Heart left ventricle (tissue), 16 donors: ENCODE measurements at places on chromosomes 7 and 10. TPM values are rescaled to one million over a fixed set of nuclear protein-coding genes. Genes with fewer than 3 reads are reported as not detected.

ASAH2 gene
- 0.34 TPM for polyA plus RNA-seq

ELFN1 gene
- 2.6 TPM for polyA plus RNA-seq

GRIFIN gene
- not detected for polyA plus RNA-seq

GRCh38 chr10:70122742-70123141 lies 9.9 kb downstream of the AIFM2 start:
- DNase-seq, result no peak

CCDC146 gene
- 2.1 TPM for polyA plus RNA-seq

FAM25C gene
- polyA plus RNA-seq, result not detected

RNF148 gene
- polyA plus RNA-seq, result 0.19 TPM

- DNase-seq, result no peak
Observed at GRCh38 chr7:77433901-77434300, 17.8 kb upstream of the GSAP start.

KNDC1 gene
- not detected for polyA plus RNA-seq

CLCN1 gene
- not detected for polyA plus RNA-seq

NPY4R gene
- not detected for polyA plus RNA-seq

- no peak for DNase-seq
Observed at GRCh38 chr10:116164291-116164690, 108.7 kb downstream of the GFRA1 start.

NUDCD3 gene
- polyA plus RNA-seq, result 16.7 TPM

DNA sequence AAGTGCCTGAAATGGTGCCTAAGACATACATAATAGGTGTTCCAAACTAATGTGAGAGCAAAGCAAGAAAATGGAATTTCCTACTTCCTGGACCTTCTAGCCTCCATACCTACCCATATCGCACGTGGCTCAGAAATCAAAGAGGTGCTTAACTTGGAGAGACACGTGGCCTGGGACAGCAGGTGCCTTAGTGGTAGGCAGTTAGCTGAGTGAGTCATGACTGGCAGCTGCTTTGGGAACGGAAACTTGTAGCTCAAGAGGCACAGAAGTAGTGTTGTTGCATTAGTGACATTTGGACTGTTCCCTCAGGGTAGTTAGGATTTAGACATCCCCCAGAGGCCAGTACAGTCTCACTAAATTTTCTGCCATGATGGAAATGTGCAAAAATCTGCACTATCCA lies 12.0 kb upstream of the BMPER start:
- no peak for DNase-seq

VAX1 gene
- not detected for polyA plus RNA-seq

- DNase-seq, result no peak
Observed at GRCh38 chr7:81075150-81075549, 156.3 kb upstream of the SEMA3C start.

GRCh38 chr10:48694371-48695030 lies 9.8 kb downstream of the WDFY4 start:
- DNase-seq, result no peak

DNA sequence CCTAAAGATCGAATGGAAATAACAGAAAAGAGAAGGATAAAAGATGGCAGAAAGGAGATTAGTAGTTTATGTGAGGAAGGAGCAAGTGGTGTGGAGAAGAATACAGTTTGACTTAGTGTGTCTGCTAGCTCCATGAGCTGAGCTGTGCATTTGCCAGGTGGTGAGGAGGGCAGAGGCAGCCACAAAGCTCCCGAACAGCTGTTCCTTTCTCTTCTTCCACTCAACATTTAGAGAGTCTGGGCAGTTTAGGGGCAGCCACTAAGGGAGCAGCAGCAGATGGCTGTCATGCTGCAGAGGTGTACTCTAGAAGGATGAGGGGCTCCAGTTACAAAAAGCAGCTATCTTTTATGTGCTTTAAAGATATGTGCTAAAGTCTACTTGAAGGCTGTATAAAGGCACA lies 674.4 kb downstream of the GRM8 start:
- no peak for DNase-seq

ZNF365 gene
- 0.08 TPM for polyA plus RNA-seq

DNA sequence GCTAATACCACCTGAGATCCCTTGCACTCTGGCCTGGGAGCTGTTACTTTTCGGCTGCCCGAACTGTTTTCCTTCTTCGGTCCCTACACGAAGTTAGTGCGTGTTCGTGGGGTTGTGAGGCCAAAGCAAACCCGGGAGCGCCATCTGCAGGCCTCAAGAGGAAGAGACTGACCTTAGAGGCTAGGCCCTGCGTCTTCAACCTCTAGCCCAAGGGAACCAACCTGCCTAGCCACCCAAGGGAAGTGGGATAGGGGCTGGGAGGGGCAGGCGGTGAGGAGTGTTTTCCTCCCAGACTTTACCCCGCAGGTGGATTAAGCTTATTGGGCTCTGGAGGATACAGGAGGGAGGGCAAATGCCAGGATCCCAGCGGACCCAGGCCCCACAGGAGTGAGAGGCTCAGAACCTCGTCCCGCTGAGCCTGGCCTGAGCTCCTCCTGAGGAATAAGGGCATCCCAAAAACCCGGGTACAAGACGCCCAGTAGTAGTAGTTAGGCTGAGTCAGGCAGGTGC lies 1.7 kb upstream of the PAX2 start:
- peak; percentile 31 for DNase-seq

- DNase-seq, result no peak
Observed at GRCh38 chr10:53479365-53479764, 706.8 kb upstream of the MBL2 start.

ADARB2 gene
- polyA plus RNA-seq, result 0.28 TPM

DNA sequence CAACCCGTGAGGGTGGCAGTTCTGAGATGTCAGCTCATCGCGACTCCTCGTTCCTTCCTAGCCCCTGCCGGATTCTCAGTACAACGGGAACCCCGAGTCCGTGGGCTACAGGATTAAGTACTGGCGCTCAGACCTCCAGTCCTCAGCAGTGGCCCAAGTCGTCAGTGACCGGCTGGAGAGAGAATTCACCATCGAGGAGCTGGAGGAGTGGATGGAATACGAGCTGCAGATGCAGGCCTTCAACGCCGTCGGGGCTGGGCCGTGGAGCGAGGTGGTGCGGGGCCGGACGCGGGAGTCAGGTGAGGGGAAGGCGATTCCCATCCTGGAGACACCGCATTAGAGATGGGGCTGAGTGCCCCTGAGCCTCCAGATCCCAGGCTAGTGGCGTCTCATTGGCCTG lies 568.1 kb upstream of the FOXK1 start:
- no peak for DNase-seq

HELLS gene
- 0.62 TPM for polyA plus RNA-seq

KLHL7 gene
- 60.7 TPM for polyA plus RNA-seq

DNA sequence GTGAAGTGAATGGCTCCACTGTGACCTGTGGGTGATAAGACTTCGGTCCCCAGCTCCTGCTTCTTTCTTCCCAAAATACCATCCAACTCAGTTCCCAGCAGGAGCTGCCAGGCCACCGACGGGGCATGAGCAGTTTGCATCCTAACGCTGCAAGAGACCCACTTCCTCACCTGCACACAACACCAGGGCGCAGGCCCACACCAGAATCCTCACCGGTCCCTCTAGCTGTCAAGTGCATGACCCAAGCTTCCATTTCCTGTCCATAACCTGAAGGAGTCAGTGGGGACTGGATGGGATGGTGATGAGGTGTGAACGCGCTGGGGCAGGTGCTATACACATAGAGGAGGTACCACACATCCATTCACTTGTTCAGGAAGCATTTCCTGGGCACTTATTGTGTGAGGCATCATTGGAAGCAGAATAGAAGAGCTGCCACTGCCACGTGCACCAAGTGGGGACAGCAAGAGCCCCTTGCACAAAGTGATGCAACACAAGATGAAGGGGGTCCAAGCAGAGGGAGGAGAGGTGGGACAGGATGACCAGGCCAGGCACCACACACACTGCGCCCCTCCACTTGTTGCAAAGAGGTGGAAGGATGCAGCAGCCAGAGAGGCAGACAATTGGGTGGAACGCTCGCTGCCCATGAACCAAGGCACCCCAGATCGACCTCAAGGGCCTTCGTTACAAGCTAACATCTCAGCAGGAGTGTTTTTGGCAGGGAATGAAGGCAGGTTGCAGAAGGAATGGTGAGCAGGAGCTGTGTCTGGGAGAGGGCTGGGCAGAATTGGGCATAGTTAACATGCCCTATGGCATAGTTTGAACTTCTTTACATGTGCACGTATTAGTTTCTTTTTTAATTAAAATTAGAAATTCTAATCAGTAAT lies 605.8 kb upstream of the MGMT start:
- DNase-seq, result no peak

GRCh38 chr7:134778941-134779740 lies at the start of gene CALD1:
Gene CALD1 (plus strand): TSS chr7:134779634. CDS start chr7:134867734, 88,100 bp downstream.
- peak; percentile 66 for DNase-seq

DNA sequence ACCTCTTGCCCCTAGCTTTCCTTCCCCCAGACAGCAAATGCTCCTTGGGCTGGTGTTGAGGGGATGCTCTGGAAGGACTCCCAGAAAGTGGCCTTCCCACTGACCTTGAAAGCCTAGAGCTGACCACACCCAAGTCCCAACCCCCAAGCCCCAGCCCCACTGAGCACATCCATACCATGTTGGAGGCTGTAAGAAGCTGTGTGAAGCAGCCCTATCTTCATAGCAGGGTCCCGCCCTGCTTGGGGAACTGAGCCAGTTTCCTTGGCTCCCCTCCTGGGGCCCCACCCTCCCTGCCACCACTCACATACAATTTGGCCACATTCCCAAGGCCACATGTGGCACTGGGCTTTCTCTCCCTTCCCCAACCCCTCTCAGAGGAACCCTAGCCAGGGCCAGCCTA lies 72.3 kb upstream of the CACUL1 start:
- no peak for DNase-seq

GRCh38 chr10:100733329-100733728 lies 12.1 kb upstream of the PAX2 start:
- no peak for DNase-seq

GRCh38 chr10:96390460-96390864 lies 31.7 kb upstream of the OPALIN start:
- DNase-seq, result peak; percentile 81

- no peak for DNase-seq
Observed at GRCh38 chr7:41975849-41976248, 261.2 kb downstream of the GLI3 start.

DNA sequence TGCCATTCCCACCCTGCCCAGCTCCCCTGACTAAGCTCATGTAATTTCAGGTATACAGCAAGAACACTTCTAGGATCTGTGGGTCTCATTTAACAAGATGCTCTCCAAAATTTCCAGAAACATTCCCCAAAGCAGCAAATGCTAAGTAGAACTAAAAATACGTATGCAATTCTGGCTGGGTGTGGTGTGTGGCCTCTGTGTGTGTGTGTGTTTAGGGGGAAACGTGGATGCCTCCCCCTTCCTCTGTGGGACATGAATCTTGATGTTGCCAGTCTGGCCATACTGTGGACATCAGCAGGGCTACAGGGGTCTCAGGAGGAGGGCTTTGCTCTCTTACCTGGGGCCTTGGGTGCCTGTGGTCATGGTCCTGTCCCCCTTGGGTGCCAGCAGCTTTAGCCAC lies 18.4 kb downstream of the EMX2 start:
- DNase-seq, result no peak

- no peak for DNase-seq
Observed at GRCh38 chr7:148121847-148122246, 468.7 kb upstream of the C7orf33 start.

- no peak for DNase-seq
Observed at GRCh38 chr7:70212281-70212680, 614.0 kb downstream of the AUTS2 start.

DNA sequence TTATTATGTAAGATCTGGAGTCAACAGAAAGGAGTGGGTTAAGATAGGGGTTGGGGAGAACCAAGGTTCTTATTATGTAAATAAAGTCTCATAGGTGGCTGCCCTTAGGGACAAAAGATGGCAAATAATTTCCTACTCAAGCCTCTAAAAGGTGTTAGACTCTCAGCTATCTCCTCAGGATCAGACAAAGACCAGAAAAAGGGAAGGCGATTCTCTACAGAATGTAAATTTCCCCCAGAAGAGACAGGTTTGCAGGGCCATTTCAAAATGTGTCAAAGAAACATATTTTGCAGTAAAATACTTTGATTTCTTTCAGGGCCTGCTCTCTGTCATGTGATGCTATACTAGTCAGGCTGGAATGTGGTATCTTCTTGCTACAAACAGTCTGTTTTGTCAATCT lies 80.3 kb downstream of the MICU1 start:
- DNase-seq, result no peak

DNA sequence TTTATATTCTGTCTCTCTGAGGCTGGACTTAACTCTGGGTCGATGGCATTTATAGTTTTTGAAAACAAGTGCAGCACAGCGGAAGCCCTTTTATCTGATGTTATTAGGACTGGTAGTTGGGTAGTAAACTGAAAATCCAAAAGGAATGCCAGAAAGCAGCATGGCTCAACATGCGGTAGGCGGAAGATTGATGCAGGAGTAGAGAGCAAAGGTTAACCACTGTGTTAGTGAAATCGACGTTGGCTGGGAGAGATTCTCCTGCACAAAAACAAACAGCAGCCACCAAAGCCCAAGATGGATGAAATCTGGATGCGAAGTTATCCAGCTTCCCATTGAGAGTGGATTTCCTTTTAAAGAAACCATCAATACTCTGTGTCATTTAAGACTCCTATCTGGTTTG lies 54.5 kb upstream of the EMX2 start:
- DNase-seq, result no peak

GRCh38 chr7:142556740-142557139 lies 192.5 kb upstream of the PRSS1 start:
- DNase-seq, result peak; percentile 25

DNA sequence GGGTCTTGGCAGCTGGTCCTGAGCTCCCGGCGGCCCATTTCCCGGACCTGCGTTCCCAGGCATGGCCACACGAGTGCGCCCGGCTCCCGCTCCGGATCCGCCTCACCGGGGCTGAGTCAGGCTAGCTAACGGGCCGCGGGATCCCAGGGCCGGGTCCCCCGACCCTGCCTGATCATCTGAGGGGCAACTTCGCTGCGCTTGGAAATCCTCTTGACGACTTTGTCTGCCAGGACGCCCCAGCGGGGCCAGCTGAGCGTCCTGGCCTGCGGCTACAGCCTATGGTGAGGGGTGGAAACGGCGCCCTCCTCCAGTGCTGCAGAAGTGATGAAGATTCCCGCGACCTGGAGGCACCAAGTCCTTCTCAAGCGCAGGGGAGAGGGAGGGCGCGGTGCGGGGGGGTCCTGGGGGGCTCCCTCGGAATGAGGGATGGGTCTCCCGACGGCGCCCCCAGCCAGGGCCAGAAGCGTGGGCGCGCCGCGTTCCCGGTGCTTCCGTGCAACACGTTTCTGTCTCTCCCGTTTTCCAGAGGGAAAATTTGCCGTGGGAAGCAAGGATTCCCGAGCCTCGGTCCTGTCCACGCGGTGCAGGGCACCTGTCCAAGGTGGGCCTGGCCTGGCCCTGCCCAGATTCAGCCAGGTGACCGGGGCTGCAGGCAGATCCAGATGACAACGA lies 212.4 kb downstream of the CCSER2 start:
- DNase-seq, result peak; percentile 87

DNA sequence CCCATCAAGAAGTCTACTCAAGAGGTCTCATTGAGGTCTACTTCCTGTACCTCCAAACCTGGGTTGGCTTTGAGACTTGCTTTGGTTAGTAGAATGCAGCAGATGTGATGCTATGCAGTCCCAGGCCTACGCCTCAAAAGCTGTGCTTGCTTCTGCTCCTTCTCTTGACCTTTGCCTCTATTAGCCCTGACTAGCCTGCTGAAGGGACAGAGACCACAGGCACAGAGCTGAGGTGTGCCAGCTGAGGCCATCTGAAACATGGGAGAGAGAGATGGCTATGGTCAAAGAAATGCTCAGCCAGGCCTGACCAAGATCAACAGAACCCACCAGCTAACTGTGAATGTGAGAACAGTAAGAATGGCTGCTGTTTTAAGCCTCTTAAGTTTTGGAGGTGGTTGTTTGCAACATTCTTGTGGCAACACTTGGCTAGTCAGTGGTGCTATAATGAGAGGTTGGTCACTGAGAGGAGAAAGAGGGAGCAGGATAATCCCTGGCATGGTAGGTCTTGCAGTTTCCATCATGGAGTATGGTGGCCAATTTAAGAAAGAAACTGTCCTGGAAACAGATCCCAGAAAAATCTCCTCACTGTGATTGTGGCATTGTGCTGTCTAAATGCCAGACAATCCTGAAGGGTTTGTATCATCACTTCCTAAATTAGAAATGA lies 176.1 kb upstream of the PHYHIPL start:
- DNase-seq, result no peak
